ENCODE measurements at places on chromosomes 5 and 9.

DNA sequence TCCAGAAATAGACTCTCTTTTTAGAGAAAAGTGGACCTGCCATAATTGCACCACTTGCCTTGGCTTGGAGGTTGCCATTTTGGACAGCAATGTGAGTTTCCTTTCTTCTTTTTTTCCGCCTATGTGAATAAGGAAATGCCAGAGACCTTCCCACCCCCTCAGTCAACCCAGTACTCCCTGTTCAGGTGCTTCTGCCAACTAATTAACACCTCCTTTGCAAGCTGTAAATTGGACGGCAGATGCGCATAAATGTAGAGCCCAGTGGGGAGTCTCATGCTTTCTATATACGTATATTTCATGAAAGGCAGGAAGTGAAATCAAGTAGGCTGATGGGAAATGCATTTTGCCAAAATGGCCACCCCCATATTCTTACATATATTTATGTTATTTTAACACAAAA, 269.8 kb upstream of the RFX3 start:
- no peak for DNase-seq

GRCh38 chr5:96226941-96227552, 206.0 kb downstream of the PCSK1 start:
- DNase-seq, result no peak

- no peak for DNase-seq
Measured at GRCh38 chr5:52988335-52989024, 672 bp upstream of the ITGA2 start.

- DNase-seq, result no peak
Measured at GRCh38 chr9:2174306-2174705, 159.2 kb downstream of the SMARCA2 start.

DNA sequence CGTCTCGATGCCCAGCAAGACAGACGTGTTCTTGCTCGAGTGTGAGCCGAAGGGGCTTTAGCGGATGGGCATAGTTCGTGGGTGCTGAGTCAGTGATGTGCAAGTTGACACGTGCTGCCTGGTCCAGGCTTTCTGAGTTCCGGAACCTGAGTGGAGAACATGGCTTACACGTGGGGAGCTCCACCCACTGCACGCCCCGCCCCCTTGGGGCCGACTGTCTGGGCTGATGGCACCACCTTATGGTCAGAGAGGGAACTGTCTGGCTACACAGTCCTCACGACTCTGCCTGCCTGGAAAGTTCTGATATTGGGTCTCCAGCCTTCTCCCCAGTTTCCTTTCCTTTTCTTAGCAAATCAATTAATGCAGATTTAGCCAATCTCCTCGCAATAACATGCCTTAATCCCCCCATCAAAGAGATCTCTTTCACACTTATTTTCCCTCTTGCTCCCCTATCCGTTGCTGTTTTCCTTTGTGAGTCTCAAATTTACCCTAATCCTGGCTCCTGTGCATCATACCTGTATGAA, 3.8 kb upstream of the STC2 start:
- peak; percentile 81 for DNase-seq

Measured in liver (tissue), 10 donors.